ENCODE measurements at places on chromosomes 2 and 18. TPM values are rescaled to one million over a fixed set of nuclear protein-coding genes. Genes with fewer than 3 reads are reported as not detected.

GPR155 gene
- polyA plus RNA-seq = 4.3 TPM

DHRS9 gene
- polyA plus RNA-seq = 0.34 TPM

PLEK gene
- 4.1 TPM for polyA plus RNA-seq

OBSL1 gene
- polyA plus RNA-seq = 138 TPM

STK39 gene
- 17.1 TPM for polyA plus RNA-seq

CD8B2 gene
- polyA plus RNA-seq = 0.04 TPM

SPAG16 gene
- polyA plus RNA-seq = 15.8 TPM

TACR1 gene
- polyA plus RNA-seq = 0.40 TPM

GPR35 gene
- 1.7 TPM for polyA plus RNA-seq

SPOPL gene
- 13.2 TPM for polyA plus RNA-seq

CHN1 gene
- 12.1 TPM for polyA plus RNA-seq

MARCHF7 gene
- 108 TPM for polyA plus RNA-seq

UGT1A8 gene
- polyA plus RNA-seq = not detected

UPP2 gene
- 0.11 TPM for polyA plus RNA-seq

TCF7L1 gene
- polyA plus RNA-seq = 34.6 TPM

UGT1A6 gene
- not detected for polyA plus RNA-seq

PSTPIP2 gene
- polyA plus RNA-seq = 2.4 TPM

IL36G gene
- polyA plus RNA-seq = 0.14 TPM

OR6B2 gene
- not detected for polyA plus RNA-seq

GALR1 gene
- polyA plus RNA-seq = 0.01 TPM

TEX44 gene
- not detected for polyA plus RNA-seq

AKAIN1 gene
- polyA plus RNA-seq = not detected

MOGAT1 gene
- not detected for polyA plus RNA-seq

EPHA4 gene
- 8.7 TPM for polyA plus RNA-seq

CTNNA2 gene
- 0.52 TPM for polyA plus RNA-seq
